ENCODE measurements at places on chromosomes 12 and 14. TPM values are rescaled to one million over a fixed set of nuclear protein-coding genes. Genes with fewer than 3 reads are reported as not detected.

- no peak for DNase-seq
These were observed 194.8 kb downstream of the SLC41A2 start for GRCh38 chr12:104763168-104763805.

DNA sequence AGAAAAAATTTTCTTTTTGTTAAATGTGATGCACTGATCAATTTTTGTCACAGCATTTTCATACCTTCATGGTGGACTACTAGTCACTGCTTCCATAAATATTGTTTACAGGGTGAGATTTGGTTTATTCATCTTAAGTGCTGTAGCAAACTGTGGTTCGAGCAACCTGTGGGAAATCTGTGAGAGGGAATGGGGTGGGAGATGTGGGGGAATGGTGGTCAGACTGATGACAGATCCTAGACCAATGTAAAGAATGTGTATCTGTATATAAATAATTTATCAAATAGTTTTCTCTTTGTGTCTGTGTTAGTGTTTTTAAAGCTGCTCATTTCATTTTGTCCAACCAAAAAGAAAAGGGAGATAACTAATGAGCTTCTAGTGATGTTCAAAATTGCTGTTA is 26.7 kb downstream of the CSRP2 start:
- no peak for DNase-seq

DNA sequence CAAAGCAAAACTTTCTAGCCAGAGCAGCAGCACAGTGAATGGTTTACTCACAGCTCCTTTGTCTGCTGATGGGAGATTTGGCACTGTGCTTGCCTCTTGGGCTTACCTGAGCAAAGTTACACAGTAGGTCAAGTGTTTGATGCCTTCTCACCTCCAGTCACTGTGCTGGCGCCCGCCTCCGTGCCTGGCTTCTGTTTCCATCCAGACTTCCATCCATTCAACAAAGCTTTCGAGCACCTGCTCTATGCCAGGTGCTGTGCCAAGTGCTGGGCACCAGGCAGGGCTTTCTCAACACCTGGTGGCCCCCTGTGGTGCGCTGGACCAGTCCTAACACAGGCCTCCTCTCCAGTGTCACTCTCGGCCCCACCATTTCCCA is 199.2 kb upstream of the EEA1 start:
- DNase-seq: no peak

GRCh38 chr12:52207895-52208294 is 16.1 kb upstream of the KRT80 start:
- DNase-seq: no peak

Gene CLEC2B
- 53.5 TPM for total RNA-seq

Gene OAS2
- 4.5 TPM for total RNA-seq

GRCh38 chr14:100710391-100710790 is 16.3 kb upstream of the DLK1 start:
- no peak for DNase-seq

GRCh38 chr12:52695039-52695438 is 8.3 kb downstream of the KRT77 start:
- DNase-seq: no peak

DNA sequence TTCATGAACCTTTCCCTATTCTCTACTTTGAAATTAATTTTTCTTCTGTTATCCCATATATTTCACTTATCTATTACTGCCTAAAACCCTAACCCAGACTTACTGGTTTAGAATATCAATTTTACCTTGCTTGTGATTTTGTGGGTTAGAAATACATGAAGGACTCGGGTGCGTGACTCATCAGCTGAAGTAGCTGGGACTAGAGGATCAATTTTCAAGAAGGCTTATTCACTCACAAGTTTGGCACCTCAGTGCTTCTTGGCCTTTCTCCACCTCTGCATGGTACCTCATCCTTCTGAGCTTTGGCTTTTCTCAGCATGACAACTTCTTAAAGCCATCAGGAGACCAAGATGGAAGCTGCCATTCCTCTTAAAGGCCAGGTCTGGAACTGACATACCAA is 57.8 kb downstream of the TMEM117 start:
- no peak for DNase-seq

Gene CCDC197
- total RNA-seq: not detected

Gene EPS8
- 6.6 TPM for total RNA-seq

GRCh38 chr14:38971258-38971921 is 131.6 kb downstream of the SEC23A start:
- DNase-seq: no peak

Gene GPRC5A
- 1.8 TPM for total RNA-seq

DNA sequence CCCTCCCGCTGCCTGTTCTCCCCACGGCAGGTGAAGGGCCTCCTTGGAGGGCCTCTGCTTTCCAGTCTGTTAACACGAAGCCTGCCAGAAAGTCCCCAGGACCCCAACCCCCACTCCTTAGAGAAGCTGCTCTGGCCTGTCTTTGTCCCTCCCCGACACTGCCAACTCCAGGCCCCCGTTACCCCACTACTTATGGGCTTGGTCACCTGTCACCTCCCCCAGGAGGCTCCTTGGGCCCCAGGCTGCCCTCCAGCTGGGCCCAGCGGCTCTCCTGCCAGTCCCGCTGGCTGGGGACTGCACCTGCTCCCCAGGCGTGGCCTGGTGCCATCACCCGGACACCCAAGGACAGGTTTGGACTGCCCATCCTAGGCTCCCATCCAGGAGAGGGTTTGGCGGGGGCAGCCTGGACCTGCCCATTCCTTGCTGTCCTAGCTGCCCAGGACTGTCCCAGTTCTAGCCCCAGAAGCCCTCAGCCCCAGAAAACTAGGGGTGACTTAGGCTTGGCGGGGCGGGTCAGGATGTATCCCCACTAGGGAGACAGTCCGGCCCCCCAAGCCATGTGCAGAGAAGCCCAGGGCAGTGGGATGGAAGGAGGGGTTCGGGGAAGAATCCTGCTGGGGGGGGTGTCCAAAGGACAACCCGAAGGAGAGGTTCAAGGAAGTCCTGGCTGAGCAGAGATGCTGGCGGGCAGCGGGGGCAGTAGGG is 155.7 kb upstream of the C14orf180 start:
- DNase-seq: no peak

DNA sequence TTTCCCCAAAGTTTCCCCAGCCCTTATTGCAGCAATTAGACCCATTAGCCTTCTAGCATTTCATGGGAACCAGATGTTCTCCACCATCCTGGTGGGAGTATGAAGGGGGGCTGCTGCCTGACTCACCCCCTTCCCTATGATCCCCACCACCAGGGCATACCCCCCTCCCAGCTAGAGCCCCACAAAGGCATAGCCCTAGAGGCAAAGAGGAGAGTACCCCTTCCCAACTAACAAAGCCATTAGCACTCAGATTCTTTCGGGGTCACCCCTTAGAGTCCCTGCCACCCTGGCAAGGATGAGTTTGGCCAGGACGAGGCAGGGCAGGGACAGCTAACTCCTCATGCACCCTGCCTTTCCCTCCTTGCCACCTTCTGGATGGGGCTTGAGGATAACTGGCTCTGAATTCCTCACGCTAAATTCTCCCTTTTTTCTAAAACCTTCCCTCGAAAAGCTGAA is 9.2 kb downstream of the RARG start:
- DNase-seq: no peak
